Astrocyte of the hippocampus (primary cell): ENCODE measurements at places on chromosomes 5 and 9.
A peak's percentile ranks its signal among the peaks of the same experiment; 100 is the strongest.

- DNase-seq, result no peak
These were observed 731.8 kb downstream of the SEMA5A start for GRCh38 chr5:8814105-8814504.

DNA sequence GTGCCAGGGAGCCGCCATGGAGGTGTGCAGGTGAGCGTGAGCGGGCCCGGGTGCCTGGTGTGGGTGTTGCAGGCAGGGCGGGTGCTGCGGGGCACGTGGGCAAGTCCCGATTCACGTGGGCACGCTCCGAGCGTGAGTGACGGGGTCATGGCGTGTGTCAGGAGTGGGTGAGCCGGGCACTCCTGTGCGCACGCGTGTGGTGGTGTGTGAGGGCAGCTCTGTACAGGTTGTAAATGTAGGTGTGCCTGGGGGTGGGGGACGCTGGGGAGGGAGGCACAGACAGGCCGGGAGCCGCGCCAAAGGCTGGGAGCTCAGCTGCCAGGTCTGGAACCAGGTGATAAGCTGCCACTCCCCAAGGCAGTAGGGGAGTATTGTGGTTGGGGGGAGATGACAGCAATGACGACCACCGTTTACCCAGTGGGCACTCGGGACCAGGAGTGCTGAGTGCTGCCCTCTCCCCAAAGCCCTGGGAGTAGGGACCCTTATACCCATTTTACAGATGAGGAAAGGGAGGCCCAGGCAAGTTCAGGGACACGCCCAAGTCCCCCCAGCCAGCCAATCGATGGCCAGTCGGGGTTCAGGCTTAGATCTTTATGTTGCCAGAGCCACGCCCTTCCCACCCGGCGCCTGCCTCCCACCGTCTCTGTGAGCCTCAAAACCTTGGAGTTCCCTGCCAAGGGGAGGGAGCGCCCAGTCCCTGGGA, 9.6 kb downstream of the NCS1 start:
- DNase-seq, result no peak

GRCh38 chr9:124309667-124310084, 51.9 kb downstream of the NEK6 start:
- DNase-seq, result peak; percentile 98

GRCh38 chr9:30661925-30662324, 1722.5 kb upstream of the ACO1 start:
- DNase-seq, result no peak

DNA sequence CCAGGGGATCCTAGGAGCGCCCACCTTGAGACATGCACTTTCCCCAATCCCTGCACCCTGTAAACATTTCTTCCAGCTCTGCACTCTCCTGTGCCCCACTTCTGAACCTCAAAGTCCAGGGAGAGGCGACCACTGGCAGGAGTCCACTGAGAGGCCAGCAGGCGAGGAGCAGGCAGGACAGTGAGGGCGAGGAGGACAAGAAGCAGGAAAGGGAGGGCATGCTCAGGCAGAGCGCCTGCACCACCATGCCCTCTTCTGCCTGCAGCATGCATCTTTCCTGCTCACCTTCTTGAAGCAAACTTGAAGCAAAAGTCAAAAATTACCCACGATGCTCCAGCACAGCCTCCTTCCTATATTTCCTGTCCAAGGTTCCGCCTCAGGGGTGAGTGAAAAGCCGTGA, 10.1 kb downstream of the ARSB start:
- DNase-seq, result no peak

GRCh38 chr5:159061179-159061796, 38.4 kb downstream of the EBF1 start:
- peak; percentile 48 for DNase-seq

GRCh38 chr5:109936996-109937395, 247.3 kb downstream of the MAN2A1 start:
- DNase-seq, result no peak

- no peak for DNase-seq
These were observed 1.4 kb downstream of the PROP1 start for GRCh38 chr5:177994561-177995190.

- DNase-seq, result peak; percentile 81
These were observed 36.7 kb downstream of the MTREX start for GRCh38 chr5:55344392-55344992.

DNA sequence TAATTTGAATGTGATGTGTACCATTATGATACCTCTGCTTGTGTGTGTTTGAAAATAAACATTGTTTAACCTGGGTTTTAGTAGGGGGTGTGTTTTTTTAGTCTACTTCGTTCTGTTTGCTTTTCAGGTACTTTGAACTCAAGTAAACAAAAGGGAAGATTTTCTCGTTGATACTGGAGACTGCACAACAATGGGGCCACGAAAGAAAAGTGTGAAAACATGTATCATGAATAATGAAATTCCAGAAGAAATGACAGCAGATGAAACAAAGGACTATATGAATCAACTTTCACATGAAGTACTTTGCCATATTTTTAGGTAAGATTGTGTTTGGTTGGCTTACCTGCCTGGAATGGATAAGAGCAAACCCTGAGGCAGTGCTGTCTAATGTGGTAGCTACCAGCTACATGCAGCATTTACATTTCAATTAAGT, 10.8 kb downstream of the FBXO38 start:
- no peak for DNase-seq

GRCh38 chr5:107340631-107341030, 330.1 kb downstream of the EFNA5 start:
- DNase-seq, result no peak

DNA sequence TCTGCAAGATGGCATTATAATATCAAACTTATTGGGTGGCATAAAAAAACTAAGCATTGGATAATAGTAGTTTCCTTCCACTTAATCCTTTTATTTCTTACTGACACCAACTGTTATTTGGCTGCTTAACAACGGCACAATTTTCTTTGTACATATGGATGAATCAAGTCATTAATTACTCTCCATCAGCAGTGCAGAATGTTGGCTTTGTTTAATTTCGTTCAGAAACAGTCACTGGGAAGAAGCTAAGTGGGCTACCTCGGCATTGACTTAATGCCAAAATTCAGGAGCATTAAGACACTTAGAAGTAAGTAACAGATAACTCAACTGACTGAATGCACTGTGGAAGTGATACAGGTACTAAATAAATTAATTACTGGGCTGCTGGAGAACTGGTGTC, 460.4 kb downstream of the CTNND2 start:
- DNase-seq, result peak; percentile 3

DNA sequence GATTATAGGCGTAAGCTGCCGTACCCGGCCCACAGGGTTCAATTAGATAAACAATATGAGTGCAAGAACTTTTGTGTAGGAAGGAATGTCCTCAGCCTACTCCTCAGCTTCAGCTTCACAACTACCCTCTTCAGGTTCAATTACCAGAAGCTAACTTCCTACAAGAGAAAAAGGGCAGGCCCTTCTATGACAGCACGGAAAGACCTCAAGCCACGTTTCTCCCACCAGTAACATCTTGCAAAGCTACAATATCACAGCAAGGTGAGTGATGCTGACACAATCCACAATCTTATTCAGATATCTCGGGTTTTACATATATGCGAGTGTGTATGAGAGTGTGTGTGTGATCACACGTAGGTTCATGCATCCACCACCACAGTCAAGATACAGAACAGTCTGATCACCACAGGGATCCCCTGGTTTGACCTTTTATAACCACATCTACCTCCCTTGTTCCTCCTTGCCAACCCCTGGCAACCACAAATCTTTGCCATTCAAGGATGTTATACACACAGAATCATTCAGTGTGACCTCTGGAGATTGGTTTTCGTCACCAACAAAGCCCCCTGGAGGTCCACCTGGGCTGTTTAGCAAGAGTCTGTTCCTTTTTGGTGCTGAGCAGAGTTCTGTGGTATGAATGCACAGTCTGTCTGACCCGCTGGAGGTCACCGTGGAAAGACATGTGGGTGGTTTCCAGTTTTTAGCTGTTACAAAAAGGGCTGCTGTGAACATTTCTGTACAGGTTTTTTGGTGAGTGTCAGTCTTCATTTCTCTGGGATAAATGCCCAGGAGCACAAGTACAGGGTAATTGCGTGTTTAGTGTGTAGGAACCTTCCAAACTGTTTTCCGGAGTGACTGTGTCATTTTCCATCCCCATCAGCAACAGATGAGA, 38.2 kb downstream of the IPPK start:
- DNase-seq, result no peak

DNA sequence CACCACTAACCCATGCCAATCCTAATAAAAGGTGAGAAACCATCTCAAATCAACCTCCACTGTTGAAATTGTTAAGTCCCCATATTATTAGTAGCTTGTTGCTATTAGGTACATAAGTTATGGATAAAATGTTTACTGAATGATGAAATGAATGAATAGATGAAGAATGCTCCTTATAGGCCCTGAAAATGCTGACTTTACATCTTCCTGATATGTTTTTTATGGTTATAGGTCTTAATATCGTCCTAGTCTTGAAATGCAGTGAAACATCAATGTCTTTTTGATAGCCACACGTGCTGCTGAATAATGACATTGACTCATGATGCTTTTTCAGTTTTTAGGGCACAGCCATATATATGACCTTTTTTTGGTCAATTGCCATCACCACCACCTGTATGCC, 277.7 kb downstream of the SAXO1 start:
- no peak for DNase-seq

DNA sequence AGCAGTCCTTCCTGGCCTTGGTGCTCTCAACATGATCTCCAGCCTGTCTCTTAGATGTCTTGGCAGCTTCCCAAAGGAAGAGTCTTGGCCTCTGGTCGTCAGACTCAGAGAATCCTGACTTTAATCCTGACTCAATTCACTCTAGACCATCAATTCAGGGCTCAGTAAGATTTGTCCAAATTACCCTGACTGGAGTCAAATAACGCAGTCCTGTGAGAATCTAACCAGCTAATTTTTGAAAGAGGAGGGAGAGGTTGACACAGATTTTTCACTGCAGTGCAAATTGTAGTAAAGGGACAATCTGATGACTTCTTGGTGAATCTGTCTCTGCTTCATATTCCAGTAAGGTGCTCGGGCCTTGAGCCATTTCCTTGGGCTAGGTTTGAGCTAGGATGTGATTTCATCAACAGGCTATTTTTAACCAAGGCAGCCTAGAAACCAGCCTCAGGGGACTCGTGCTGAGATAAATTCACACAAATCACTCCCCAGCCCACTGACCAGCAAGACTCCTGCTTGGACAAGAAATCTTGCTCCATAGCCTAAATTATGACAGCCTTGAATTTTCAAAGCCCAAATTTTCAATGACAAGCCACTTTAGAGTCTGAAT, 257.4 kb downstream of the ENC1 start:
- DNase-seq, result no peak

- peak; percentile 72 for DNase-seq
These were observed 356.5 kb downstream of the CCDC171 start for GRCh38 chr9:15909297-15909696.

- no peak for DNase-seq
These were observed 15.4 kb upstream of the F2R start for GRCh38 chr5:76700571-76700970.

GRCh38 chr5:1007681-1008450, 736 bp upstream of the NKD2 start:
- DNase-seq, result no peak

DNA sequence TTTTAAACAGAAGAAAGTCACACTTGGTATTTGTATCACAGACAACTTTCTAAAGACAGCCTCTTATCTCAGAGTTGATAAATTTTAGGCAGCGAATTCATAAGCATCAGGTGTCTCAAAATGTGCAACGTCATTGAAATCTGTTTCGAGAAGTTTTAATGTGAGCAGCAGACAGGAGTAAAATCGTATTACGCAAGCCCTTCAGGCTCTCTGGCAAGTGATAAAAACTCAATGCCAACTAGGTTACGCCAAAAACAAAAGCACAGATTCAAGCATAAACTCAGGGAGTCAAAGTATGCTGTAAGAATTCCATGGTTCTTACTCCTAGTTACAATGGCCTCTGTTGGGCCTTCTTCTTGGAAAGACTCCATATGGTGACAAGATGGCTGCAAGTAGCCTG, 244.7 kb downstream of the SEMA5A start:
- no peak for DNase-seq

DNA sequence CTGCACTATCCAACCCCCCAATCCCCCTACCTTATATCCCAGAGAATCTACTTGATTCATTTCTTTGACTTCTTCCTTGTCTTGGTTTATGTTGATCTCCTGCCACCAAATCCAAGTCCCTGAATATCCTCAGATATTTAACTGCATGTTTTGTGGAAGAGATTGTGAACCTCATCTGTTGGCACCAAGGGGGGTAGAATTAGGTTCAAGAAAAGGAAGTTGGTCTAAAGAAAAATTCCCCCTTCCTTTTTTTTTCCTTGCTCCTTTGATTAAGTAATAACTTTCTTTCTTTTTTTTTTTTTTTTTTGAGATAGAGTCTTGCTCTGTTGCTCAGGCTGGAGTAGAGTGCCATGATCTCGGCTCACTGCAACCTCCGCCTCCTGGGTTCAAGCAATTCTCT, 526 bp upstream of the CD14 start:
- no peak for DNase-seq

- DNase-seq, result no peak
These were observed 9.2 kb downstream of the PRR16 start for GRCh38 chr5:120473332-120473731.

- DNase-seq, result no peak
These were observed 5.2 kb downstream of the PTCH1 start for GRCh38 chr9:95511616-95511931.

- no peak for DNase-seq
These were observed 160.1 kb upstream of the ACTBL2 start for GRCh38 chr5:57642698-57643097.

- DNase-seq, result no peak
These were observed 192.7 kb downstream of the FANCC start for GRCh38 chr9:95124582-95125367.

- peak; percentile 34 for DNase-seq
These were observed 33.2 kb downstream of the YTHDC2 start for GRCh38 chr5:113546703-113547183.

- DNase-seq, result no peak
These were observed 43.6 kb upstream of the CRB2 start for GRCh38 chr9:123312306-123312877.

GRCh38 chr5:176787676-176788075, 22.7 kb upstream of the UNC5A start:
- DNase-seq, result no peak

DNA sequence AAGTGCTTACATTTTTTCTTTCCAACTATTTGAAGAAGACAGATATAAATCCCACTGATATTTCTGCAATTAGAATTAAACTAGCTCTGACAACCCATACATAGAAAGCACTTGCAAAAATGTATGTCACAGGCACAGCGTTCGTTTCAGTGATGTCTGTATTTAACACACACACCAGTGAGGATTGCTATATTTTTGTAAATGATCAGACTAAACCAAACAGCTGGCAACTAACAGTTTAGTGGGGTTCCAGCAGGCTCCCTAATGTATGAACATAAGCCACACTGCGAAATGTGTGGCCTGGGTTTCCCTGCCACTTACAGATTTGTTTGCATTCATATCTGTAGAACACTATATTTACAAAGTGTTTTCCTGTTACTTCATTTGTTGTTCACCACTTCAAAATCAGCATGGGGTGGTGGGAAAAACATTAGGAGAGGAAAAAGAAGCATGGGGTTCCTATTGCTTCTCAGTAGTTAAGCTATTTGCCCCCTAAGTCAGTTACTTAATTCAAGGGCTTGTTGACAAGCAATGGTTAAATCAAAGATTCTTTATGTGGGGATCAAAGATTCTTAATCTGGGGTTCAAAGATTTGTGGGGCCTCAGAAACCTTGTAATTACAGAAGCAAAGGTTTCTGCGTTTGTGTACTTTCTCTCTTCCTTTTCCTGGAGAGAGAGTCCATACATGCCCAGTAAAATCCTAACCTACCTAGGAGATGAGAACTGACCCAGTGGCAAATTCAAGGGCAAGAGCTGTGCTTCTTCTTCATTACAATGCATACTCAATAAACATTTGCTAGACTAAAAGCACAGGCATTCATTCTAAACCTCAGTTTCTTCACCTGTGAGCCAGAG, 27.1 kb downstream of the ZNF608 start:
- no peak for DNase-seq

GRCh38 chr9:114696814-114697544, 15.0 kb upstream of the TEX48 start:
- peak; percentile 51 for DNase-seq
